AG04450 (cell line): ENCODE measurements at places on chromosomes 4 and X.

DNA sequence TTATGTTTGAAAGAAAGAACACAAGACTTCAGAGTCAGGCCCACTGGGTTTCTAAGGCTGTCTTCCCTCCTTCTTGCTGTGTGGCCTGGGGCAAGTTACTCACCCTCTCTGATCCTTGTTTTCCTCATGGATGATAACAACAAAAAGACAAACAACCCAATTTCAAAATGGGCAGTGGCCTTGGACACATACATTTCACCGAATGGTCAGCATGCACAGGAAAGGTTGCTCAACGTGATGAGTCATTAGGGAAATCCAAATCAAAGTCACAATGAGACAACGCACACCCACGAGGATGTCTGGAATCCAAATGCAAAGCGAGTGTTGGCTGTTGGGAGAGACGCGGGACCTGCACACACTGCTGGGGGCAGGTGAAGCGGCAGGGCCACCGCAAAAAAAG is 50.8 kb upstream of the PPP2R2C start:
- no peak for DNase-seq

- no peak for DNase-seq
These were observed 45.3 kb upstream of the HMX1 start for GRCh38 chr4:8916906-8917305.

DNA sequence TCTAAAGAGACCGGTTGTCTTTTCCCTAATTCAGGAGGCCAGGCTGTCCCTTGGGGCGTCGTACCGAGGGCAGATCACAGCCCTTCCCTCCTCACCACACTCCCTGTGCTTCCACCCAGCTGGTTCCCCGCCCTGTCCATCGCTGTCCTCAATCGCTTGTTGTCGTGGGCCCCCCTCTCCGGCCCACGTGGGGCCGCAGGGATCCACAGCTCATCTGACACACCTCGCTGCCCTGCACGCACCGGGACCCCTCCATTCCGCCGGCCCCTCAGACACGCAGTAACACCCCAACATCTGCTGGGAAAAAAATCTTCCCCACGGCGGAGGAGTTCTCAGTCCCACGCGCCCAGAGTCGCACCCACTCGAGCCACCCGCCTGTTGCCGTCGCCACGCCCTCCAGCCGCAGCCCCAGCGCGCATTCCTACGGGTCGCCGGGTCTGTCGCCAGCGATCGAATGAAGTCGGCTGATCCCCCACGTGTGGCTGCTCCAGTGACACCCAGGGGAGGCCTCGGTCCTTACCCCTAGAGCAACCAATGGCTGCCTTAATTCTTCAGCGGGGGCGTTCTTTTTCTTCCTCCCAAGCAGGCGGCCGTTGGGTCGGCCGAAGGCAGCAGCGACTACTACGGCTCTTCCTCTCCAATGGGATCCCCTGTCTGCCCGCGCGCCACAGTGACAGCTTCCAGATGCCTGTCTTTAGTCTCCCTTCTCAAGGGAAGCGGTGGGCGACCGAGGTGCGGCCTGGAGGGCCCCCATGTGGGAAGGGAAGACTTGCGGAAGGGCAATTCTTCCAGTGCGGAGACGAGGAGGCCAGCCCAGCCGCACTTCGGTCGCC is 893 bp upstream of the SEPTIN11 start:
- no peak for DNase-seq

GRCh38 chrX:104864296-104864695 is 298.3 kb downstream of the IL1RAPL2 start:
- no peak for DNase-seq

- no peak for DNase-seq
These were observed 2.0 kb upstream of the PGRMC2 start for GRCh38 chr4:128289523-128290158.

GRCh38 chr4:155565330-155565729 is 101.3 kb upstream of the GUCY1A1 start:
- no peak for DNase-seq

- DNase-seq: no peak
These were observed 163.3 kb upstream of the SPRY1 start for GRCh38 chr4:123233136-123233768.

GRCh38 chr4:1349359-1350168 is 2.6 kb downstream of the UVSSA start:
- DNase-seq: no peak

- DNase-seq: no peak
These were observed 470.2 kb downstream of the PCDH19 start for GRCh38 chrX:99939883-99940232.

DNA sequence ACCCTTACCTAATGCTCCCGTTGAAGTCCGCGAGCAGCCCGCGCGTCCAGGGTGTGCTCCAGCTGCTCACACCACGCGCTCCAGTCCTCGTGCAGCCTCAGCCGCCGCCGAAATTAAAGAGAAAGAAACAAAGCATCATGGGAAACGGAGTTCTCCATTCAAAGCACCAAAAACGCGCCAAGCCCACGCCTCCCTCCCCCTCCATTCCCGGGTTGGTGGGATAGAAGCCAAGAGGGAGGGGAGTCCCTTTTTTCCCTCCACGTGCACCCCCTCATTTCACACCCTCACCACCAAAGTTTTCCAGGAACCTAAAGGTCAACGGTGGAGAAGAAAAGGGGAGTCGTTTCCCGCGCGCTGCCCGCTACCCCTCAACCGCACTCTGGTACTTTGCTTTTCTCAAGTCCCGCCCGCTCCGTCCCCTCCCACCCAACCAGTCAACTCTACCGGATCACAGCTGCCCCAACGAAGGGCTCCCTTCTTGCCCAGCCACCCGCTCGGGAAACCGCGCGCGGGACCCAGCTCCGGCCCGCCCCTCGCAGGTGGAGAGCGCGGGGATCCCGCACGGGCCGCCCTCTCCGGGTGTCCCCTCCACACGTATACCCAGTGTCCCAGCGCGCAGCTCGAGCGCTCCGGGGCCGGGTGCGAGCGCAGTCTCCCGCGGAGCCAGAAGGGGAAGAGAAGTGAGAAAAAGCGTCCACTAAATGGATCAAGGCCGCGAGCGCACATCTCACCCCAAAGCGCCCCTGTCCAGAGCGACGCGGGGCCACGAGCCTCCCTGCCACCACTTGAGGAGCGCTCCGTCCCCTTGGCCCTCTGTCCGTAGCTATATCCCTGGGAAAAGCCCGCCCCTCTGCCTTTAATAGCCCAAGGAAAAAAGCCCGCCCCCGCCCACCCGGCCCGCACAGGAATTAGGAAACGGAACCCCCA is 65.1 kb upstream of the CCDC160 start:
- DNase-seq: no peak

GRCh38 chrX:97030947-97031346 is 147.2 kb downstream of the RPA4 start:
- DNase-seq: no peak

DNA sequence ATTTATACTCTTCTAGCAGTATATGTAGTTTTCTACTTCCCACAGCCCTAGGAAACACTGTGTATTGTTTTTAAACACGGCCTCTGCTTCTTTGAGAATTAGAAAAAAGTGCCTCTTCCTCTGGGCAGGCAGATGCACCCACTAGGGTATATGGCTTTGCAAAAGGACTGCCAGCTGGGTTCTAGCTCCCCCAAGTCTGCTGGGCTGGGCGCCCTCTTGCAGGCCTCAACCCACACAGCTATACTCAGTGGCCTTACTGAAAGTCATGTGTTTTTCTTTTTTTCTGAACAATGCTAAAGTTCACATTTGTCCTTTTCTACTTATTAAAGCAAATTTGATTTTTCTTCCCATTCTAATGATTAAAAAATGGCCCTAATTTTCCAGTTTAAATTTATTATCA is 35.5 kb upstream of the BMPR1B start:
- no peak for DNase-seq

GRCh38 chr4:47222276-47222675 is 190.9 kb downstream of the GABRB1 start:
- no peak for DNase-seq

DNA sequence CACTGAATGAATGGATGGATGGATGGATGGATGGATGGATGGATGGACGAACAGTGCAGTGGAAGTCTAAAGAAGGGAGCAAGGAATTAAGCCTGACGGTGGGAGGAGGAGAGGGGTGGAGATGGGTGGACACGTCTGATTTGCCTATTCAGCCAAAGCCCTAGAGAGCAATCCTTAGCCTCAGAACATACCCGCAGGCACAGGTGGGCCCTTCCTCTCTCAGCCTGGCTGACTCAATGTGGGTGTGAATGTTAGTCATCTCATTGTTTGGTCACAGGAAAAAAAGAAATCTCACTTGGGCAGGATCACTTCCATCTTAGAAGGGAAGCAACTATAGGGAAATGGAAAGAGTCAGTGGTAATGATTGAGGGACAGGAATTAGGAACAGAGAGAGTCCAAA is 165.9 kb downstream of the PJA1 start:
- no peak for DNase-seq

- DNase-seq: peak; percentile 1
These were observed 34.9 kb downstream of the FTHL17 start for GRCh38 chrX:31036895-31037294.

DNA sequence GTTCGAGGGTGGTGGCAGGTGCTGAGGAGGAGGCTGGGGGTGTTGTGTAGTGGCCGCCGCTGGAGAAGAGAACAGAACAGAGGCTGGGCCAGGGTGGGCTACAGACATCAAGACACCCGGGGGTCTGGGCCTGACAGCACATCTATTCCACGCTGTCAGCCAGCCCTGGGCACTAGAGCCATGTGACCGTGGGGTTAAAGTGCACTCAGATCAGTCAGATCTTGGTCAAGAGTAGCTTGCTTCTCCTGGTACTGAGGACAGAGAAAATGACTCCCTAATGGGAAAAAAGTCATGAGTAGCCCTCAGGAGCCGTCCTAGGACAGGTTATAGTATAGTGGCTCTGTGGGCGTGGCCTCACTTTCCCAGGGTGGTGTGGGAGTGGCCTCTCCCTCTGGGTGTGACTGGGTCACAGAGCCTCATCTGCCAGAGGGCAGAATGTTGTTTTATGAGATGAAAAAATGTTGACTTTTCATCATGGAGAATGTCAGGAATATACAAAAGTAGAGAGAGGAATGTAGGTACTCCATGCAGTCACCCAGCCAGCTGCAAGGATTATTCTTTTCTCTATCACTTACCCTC is 19.4 kb downstream of the TRMT44 start:
- DNase-seq: no peak

DNA sequence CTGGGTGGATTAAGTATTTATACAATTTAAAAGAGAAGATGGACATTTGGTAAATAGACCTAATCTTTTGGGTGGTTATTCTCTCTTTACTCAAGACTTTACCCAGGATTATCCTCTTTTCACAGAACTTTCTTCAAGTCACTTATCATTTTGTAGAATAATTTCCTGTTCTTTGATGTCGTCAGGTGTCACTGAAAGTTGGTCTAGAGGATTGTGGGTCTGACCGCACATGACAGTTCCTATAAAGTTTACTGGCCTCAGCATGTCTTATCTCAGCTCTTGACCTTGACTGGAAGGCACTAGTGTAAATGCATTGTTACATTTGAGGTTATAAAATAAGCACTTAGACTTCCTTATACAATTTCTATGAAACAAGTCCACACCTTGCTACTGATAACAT is 139.9 kb upstream of the SLC4A4 start:
- DNase-seq: no peak

DNA sequence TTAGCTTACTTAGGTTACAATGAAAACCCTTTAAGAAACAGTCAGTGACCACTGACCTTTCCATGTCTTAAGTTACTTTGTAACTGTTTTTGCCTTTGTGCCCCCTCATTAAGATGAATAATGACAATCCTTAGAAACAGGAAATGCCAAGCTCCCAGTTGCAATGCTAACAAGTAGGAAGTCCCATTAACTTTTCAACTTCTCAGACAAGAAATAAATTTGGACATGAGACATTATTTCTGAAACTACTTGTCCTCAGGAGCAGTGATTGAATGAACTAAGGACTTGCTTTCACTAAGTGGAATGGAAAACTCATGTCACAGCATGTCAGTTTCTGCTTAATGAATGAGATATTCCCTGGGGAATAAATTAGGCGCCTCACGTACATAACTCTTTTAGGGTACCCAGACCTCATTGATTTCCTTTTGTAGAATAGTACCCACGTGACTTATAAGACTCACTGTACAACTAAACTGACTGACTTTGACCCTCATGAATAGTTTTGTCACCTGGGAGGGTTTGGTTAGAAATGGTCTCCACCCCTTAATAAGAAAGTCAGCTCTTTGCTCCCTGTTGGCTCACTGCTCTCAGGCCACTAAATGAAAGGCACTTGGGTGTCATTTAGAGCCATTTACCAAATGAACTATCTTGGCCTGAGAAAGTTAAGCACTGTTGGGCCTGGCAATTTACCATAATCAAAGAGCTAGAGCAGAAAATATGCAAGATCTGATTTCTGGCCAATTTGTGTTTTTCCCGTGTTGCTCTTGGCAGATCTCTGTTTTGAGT is 383.9 kb downstream of the RPA4 start:
- no peak for DNase-seq

DNA sequence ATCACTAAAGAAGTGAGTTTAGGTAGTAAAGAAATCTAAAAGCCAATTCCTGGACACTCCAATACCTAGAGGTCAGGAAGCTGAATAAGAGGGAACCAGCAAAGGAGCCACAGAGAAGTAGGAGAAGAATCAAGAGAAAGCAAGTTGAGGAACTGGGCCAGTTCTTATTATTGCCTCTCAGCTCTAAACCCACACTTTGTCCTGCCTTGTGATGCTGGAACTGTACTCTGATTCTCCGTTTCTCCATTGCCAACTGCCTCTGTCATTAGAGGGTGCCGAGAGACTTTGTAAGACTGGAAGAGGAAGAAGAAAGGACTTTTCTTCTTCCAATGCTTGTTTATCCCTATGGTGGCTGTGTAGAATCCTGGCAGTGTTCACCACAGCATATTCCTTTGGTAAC is 38.6 kb downstream of the NSUN7 start:
- no peak for DNase-seq

- DNase-seq: no peak
These were observed 34.3 kb downstream of the KANTR start for GRCh38 chrX:53128097-53128749.

DNA sequence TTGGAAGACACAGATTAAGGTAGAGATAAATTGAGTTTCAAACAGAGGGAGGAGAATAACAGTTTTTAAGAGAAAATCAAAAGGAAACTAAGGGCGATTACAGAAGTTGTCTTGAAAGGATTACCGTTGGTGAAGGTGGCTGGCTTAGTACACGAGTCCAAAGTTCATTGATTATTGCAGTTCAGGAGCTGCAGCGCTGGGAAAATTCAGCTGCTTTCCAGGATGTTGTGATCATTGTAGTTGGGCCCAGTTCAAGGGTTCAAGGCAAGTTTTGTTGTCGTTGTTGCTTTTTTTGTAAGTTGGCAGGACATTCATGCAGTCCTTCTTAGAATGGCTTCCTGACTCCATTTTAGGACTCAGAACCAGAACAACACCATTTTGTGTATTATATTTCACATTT is 461.7 kb downstream of the RAPGEF2 start:
- DNase-seq: no peak

GRCh38 chrX:26032111-26032912 is 105.8 kb upstream of the MAGEB18 start:
- no peak for DNase-seq
